CD4-positive, alpha-beta T cell (primary cell): ENCODE measurements at places on chromosomes 5 and 9. TPM values are rescaled to one million over a fixed set of nuclear protein-coding genes. Genes with fewer than 3 reads are reported as not detected.

GRCh38 chr9:87973122-87973521 is 1.2 kb downstream of the CDK20 start:
- DNase-seq, result no peak

DNA sequence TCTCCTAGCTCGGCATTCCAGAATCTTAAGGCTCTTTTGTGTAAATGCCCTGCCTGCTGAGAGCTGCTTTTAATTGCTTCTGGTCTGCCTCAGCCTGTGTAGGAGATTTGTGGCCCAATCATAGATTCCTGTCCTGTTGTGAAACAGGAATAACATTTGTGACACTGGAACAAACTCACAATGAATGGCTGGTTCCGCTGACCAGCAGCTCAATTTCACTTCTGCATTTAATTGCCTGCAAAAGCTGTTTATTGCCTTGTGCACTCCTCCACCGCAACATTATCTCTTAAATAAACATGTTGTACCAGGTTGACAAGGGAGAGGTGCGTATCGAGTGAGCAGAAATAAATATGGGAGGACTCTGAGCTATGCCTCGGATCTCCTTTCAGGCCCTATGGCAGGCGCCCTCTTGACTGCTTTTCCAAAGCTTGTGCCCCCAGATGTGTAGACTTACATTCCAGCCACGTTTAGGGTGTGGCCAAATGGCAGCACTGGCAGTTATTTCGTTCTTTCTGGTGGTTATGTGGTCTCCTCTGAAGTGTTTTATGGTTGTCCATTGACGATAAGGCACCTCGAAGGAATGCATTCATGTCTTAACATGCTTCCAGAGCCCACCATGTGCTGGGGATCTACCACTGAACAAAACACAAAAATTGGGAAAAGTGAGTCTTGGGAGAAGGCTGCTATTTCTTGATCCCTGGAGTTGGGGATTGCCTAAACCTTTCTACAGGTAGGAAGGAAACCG is 58.1 kb downstream of the DMRT1 start:
- DNase-seq, result no peak

Gene FEM1C
- 43.3 TPM for total RNA-seq

DNA sequence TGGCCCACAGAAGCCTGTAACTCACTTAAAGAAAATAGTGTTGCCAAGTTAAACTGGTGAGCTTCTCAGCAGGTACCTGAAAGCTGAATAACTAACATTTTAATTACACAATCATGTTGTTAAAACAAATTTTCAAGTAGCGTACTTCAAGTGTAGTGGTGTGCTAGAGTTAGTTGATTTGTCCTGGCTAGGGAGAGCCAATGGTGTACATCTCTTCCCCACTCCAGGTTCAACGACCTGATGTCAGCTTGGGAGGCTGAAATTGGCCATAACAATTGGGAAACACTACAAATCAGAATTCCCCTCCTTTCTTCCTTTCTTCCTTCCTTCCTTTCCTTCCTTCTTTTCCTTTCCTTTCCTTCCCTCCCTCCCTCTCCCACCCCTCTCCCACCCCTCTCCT is 295.3 kb upstream of the SLC24A2 start:
- no peak for DNase-seq

GRCh38 chr9:136720898-136721338 is 8.5 kb downstream of the DIPK1B start:
- DNase-seq, result no peak

Gene DBH
- total RNA-seq, result 1.8 TPM

Gene CKMT2
- 0.27 TPM for total RNA-seq

Gene FSD1L
- total RNA-seq, result 0.56 TPM

- no peak for DNase-seq
Observed at GRCh38 chr5:146716636-146717035, 161.9 kb downstream of the PPP2R2B start.

Gene SOWAHA
- not detected for total RNA-seq
